ENCODE measurements at places on chromosomes 16 and 17. TPM values are rescaled to one million over a fixed set of nuclear protein-coding genes. Genes with fewer than 3 reads are reported as not detected.

TRIM72 gene
- 0.06 TPM for total RNA-seq

DNA sequence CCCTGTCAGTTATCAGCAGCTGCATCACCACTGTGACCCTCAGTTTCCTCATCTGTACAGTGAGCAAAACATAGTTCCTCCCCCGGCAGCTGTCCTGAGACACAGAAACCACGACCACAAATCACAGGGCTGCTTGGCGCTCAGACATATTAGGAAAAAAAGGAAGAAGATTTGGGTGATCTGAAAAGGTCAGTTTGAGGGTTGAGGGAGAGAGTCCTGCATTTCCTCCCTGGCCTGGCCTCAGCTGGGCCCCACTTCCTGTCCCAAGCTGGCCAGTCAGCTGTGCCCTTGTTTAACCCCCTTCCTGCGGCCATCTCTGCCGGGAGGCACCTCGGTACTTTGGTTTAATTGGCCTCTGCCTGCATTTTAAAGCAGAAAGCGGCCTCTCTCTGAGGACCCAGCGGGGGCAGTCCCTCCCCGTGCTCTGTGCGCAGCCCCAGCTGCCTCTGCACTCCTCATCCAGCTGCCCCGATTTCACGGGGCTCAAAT is 24.0 kb upstream of the CIBAR2 start:
- no peaks in the 10 kb centered on the region for H3K36me3 ChIP-seq
- H3K4me3 ChIP-seq: no peak overlapping the region
- peaks cover 25% of the 10 kb centered on the region for H3K27me3 ChIP-seq
- peaks cover 21% of the 10 kb centered on the region for H3K4me1 ChIP-seq
- DNase-seq: no peak

DNA sequence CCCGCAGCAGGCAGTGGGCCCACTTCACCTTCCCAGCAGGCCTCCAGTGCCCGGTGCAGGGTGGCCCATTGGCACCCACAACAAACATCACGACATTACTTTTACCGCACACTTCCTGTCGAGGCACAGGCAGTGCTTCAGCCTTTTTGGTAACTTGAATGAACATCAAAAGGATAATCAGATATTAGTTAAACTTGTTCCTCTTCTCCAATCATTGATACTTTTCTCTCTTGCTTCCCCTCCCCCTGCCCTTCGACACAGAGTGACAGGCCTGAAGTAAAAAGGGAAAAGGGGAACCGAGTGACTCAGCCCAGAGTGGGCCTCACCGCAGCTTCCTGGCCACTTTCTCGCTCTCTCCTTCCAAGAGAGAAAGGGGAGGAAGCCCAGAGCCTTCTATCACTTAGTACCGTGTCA is 507.0 kb downstream of the MAF start:
- no peaks in the 10 kb centered on the region for H3K36me3 ChIP-seq
- peak overlapping the region; percentile 68 for H3K4me3 ChIP-seq
- H3K4me1 ChIP-seq: peaks cover 48% of the 10 kb centered on the region
- peaks cover 7% of the 10 kb centered on the region for H3K27me3 ChIP-seq

DNA sequence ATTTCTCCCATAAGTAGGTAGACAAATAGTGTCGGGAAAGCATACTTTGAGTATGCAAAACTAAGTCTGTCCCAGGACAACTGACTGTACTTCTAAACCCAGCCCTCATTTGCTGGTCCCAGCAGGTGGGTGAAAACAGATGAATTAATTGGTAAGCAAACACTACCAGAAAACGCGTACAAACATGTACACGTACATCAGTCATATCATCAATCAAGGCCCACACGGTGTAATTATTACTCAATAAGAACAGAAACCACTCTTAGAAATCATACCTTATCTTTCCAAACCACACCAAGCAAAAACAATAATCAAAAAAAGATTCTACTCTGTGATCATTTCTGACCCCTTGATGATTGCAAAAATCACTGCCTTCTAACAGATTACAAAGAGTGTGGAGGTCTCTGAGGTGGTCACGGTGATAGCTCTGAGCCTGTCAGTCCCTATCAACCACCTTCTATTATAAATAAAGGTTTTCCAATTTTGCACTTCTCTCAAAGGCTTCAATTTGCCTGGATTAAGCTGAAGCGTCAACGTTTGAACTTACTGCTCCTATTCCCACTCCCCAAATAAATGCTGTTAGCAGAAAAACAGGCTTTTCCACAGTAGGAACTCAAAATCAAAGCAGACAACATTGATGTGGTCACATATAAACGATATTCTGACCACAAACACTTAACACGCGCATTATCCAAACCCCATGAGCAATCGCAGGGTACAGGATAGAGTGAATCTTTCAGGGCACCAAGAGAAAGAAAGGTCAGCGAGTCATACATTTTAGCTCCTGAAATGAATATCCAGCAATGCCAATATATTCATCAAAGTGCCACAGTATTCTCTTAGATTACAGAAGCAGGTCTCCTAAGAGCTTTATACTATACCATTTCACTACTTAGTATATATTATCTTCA is 211.9 kb downstream of the STX8 start:
- DNase-seq: no peak
- H3K36me3 ChIP-seq: no peaks in the 10 kb centered on the region
- no peak overlapping the region for H3K27ac ChIP-seq
- H3K27me3 ChIP-seq: no peaks in the 10 kb centered on the region
- H3K4me3 ChIP-seq: no peak overlapping the region
- peaks cover 8% of the 10 kb centered on the region for H3K4me1 ChIP-seq

ACSM2A gene
- not detected for total RNA-seq

DNA sequence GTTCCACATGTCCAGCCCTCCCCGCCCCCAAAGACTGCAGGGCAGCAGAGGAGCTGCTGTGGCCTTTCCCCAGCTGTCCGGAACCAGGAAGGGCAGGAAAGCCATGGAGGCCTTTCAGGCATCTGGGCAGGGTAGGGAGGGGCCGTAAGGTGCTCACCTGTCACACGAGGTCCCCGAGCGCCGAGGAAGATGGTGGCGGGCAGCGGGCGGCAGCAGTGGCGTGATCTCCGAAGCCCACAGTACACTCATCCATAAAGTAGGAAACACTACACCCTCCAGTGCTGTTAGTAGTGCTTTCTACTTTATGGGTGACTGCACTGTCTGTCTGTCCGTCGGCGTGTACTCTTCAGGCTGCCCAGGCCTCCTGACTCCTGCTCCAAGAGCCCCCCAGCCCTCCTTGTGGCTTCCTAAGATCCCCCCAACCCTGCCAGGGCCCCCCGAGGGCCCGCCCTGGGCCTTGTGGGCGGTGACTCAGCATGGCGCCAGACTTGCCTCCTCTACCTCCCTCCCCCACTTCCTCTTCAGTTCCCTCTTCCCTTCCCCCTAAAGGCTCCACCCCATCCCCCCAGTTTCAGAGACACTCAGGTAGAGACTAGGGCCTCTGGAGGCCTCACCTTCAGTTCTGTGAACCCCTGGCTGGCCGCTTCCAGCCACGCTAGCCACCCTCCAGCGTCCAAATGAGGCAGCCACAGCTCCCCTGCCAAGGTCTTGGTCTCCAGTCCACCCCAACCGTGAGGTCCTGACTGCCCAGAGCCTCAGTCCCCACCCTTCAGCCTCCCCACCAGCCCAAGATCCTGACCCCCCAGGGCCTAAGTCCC is 2.6 kb upstream of the TSPOAP1 start:
- peaks cover 21% of the 10 kb centered on the region for H3K36me3 ChIP-seq
- H3K27me3 ChIP-seq: no peaks in the 10 kb centered on the region
- H3K4me3 ChIP-seq: peak overlapping the region; percentile 80
- DNase-seq: peak; percentile 80

DNA sequence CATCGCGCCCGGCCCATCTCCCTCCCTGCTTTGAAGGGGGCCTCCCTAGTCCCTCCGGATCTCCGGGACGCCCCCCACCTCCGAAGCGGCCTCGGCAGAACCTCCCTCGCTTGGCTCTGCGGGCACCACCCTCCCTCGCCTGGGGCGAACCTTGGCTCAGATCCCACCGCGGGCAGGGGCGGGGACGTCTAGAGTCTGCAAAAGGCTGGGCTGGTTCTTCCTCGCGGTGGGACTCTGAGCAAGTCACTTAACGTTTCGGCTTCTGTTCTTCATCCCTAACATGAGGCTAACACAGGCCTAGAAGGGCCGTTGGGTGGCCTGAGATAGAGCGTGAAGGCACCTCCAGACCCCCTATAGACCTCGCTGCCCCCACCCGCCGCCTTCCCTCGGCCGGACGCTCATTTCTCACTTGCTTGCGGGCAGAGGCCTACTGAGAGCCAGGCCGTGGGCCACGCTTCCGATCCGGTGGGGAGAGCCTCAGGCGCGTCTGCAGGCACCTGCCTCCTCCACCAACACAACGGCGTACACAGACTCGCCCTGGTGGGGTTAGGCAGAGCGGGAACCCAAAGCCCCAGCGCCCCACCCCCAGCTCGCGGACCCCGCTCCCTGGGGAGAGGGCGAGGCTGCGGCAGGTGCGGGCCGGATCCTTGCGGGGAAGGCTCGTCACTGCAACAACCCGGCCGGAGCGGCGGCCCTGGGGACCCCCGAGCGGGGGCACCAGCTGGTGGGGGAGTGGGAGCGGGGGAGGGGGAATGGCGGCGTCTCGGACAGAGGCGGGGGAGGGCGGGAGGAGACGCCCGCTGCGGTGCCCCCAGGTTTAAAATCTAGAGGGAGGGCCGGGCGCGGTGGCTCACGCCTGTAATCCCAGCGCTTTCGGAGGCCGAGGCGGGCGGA is 5.4 kb downstream of the MYO1C start:
- peak; percentile 67 for DNase-seq
- peak overlapping the region; percentile 83 for H3K4me3 ChIP-seq
- H3K27ac ChIP-seq: peak overlapping the region; percentile 77
- H3K27me3 ChIP-seq: no peaks in the 10 kb centered on the region
- no peaks in the 10 kb centered on the region for H3K36me3 ChIP-seq

GRCh38 chr16:85309656-85310587 is 197.7 kb upstream of the CIBAR2 start:
- DNase-seq: no peak
- no peak overlapping the region for H3K27ac ChIP-seq
- no peak overlapping the region for H3K4me3 ChIP-seq
- H3K4me1 ChIP-seq: peaks cover 7% of the 10 kb centered on the region

DNA sequence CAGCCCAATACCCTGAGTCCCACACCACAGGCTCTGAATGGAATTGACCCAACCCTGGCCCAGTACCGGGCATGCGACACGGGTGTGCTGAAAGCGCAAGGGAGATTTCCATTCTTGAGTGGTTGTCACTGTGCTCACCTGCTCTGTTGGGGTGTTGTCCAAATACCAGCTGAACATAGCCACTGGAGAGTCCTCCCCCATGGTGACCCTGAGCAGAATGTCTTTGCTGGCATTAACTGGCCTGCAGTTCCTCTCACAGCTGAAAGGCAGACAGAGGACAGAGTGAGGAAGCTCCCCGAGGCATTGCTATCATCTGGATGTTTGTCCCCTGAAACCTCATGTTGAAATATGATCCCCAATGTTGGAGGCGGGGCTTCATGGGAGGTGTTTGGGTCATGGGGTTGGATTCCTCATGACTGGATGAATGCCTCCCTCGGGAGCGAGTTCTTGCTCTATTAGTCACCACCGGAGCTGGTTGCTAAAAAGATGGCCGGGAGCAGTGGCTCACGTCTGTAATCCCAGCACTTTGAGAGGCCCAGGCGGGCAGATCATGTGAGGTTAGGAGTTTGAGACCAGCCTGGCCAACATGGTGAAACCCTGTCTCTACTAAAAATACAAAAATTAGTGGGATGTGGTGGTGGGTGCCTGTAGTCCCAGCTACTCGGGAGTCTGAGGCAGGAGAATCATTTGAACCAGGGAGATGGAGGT is 57.3 kb upstream of the BCO1 start:
- H3K4me1 ChIP-seq: no peaks in the 10 kb centered on the region
- DNase-seq: no peak
- H3K27ac ChIP-seq: no peak overlapping the region
- H3K36me3 ChIP-seq: no peaks in the 10 kb centered on the region
- no peak overlapping the region for H3K4me3 ChIP-seq

ABCC3 gene
- not detected for total RNA-seq

- H3K4me1 ChIP-seq: no peaks in the 10 kb centered on the region
- H3K27me3 ChIP-seq: peaks cover 44% of the 10 kb centered on the region
- no peak for DNase-seq
- H3K4me3 ChIP-seq: no peak overlapping the region
- no peak overlapping the region for H3K27ac ChIP-seq
These were observed 60.3 kb upstream of the CIBAR2 start for GRCh38 chr16:85172455-85173145.

CCL1 gene
- total RNA-seq: 4.8 TPM

ARL5C gene
- total RNA-seq: not detected

DNA sequence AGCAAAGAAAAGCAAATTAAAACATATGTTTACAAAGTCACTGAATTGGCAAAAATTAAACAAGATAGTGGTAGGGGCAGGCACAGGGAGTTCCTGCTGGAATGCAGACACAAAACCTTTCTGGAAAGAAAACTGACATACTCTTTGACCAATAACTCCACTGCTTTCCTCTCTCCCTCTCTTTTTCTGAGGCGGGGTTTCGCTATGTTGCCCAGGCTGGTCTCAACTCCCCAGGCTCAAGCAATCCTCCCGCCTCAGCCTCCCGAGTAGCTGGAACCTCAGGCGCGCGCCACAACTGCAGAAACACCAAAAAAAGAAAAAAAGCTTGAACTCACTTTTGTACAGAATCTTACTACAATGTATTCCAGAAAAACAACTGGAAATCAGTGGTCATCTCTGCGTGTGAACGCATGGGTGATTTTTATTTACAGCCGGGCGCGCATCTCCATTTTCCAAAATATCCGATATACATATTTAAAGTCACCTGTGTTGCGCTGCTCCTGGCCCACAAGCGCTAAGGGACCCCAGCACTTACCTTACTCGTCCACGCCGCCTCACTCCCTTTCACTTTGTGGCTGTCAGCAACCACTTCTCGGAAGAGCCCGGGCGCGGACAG is 480 bp downstream of the TXNL4B start:
- peaks cover 51% of the 10 kb centered on the region for H3K36me3 ChIP-seq
- peak overlapping the region; percentile 97 for H3K4me3 ChIP-seq
- peak overlapping the region; percentile 94 for H3K27ac ChIP-seq

- no peaks in the 10 kb centered on the region for H3K4me1 ChIP-seq
- no peak for DNase-seq
- no peak overlapping the region for H3K27ac ChIP-seq
- H3K27me3 ChIP-seq: peaks cover 4% of the 10 kb centered on the region
- no peaks in the 10 kb centered on the region for H3K36me3 ChIP-seq
These were observed 89.8 kb downstream of the SHISA6 start for GRCh38 chr17:11330826-11331225.

TMEM256 gene
- 40.1 TPM for total RNA-seq

GRCh38 chr17:42895185-42895555 is 5.4 kb upstream of the G6PC1 start:
- H3K4me1 ChIP-seq: no peaks in the 10 kb centered on the region
- no peaks in the 10 kb centered on the region for H3K36me3 ChIP-seq
- H3K27ac ChIP-seq: no peak overlapping the region
- peaks cover 7% of the 10 kb centered on the region for H3K27me3 ChIP-seq
- no peak for DNase-seq

- no peak for DNase-seq
- no peak within 1 kb of the TSS for H3K27ac ChIP-seq
- peaks cover 16% of the 10 kb centered on the region for H3K27me3 ChIP-seq
- H3K36me3 ChIP-seq: no peaks in the 10 kb centered on the region
These were observed at the start of gene KREMEN2 for GRCh38 chr16:2963723-2964474. TSS of gene KREMEN2 (plus strand) at chr16:2964275. CDS start at chr16:2964521, 246 bp downstream.

GRCh38 chr17:40552806-40553693 is 12.2 kb downstream of the CCR7 start:
- peaks cover 19% of the 10 kb centered on the region for H3K27me3 ChIP-seq
- H3K36me3 ChIP-seq: no peaks in the 10 kb centered on the region
- no peak overlapping the region for H3K27ac ChIP-seq
- peaks cover 37% of the 10 kb centered on the region for H3K4me1 ChIP-seq
- no peak for DNase-seq

HSD11B2 gene
- total RNA-seq: not detected

NPIPA8 gene
- 0.39 TPM for total RNA-seq

All from natural killer cell treated with Interleukin-12 subunit alpha and Interleukin-12 subunit beta and Interleukin-15 and Interleukin-18, amount 100 ng/mL, for 72 hours (primary cell).